Activated naive CD4-positive, alpha-beta T cell treated with anti-CD3 and anti-CD28 coated beads, Interleukin-2, amount 50 U/mL, for 72 hours (primary cell): ENCODE measurements at places on chromosomes 4 and X. TPM values are rescaled to one million over a fixed set of nuclear protein-coding genes. Genes with fewer than 3 reads are reported as not detected.

DNA sequence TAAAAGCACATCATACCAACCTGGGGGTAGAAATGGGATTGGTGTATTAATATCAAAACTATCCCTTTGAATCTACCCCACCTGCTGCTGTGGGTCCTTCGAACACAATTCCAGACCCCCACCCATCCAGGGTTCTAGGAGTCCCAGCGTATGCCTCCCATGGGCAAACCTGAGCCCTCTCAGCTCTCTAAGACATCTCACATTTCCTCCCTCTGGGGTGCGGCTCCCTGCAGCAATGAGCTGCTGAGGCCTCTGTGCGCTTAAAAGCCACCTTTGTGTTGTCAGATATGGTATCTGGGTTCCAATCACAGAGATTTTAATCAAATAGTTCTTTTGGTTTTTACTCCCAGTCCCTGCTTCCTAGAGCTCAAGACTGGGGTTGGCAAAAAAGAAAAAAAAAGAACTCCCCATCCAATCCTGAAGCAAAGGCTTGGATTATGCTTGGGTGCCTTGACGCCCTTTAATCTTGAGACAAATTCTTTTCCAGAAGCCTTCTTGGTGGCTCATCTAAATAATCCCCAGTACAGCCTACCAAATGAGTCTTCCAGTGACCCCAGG lies 37.5 kb upstream of the NOCT start:
- no peak for DNase-seq

The MAB21L2 gene
- not detected for total RNA-seq

DNA sequence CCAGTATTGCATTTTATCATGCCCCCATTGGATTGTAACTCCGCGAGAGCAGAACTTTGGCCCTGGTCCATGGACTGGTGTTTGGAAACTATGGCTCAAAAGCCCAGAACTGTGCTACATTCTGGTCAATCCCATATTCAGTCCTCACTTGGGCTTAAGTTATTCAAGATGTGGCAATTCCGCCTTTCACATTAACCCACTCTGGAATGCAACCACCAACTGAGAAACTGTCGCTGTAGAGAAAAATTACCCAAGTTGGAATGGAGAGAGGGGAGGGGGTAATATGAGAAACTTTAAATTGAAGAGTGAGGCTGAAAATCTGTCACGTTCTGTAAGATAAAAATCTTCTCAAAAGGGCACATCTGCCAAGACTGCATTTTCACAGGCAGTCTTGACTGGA lies 189.6 kb upstream of the NHS start:
- no peak for DNase-seq

The GC gene
- total RNA-seq, result not detected

The TRO gene
- total RNA-seq, result 4.8 TPM

DNA sequence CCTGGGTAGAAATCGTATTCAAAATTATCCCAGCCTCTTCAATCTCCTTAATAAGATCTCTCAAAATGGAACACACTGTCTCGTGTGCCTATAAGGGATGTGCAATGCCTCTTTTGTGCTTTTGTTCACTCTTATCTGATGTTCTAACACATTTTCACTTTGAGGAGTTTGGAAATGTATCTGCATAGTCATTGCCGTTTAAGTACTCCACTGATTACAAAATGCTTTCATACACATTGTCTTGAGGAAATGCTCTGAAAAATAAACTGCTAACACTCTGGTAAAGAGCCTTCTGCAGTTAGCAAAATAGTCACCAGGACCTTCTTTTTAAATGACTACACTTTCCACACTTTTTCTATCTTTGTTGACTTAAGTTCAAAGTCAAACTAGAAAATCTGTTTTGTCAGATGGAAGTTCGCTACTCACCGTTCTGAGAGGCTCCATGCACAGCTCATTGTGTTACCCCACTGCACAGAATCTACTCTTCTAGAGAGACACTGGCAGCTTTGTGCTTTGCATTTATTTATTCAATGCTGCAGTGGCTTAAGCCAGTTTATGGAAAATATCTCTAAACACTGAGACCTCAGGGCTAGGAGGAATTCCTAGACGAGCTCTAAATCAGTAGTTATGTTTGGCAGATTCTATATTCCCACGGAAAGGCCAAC lies 159.0 kb downstream of the CHIC2 start:
- no peak for DNase-seq

The COL4A5 gene
- not detected for total RNA-seq

DNA sequence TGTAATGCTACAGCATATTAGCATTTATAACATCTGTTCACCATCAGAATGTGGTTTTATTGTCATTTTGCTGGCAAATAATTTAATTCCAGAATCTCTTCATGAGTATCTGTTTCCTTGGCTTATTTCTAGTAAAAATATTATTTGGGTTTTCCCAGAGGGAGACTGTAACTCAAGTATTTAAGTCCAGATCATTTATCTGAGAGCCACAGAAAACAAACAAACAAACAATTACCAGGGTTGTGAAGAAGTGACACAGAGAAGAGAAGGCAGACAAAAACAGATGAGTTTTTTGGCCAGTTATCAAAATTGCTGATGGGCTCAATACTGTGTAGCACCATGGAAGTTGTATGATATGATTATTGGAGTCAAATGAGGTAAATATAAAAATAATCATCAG lies 515.1 kb downstream of the TECRL start:
- DNase-seq, result no peak
